Stimulated activated CD4-positive, alpha-beta T cell treated with anti-CD3 and anti-CD28 coated beads, Interleukin-1b, Interleukin-23, amount 100 ng/mL, for 48 hours (primary cell): ENCODE measurements at places on chromosomes 4 and X.

GRCh38 chr4:81146466-81146865 lies 68.6 kb downstream of the PRKG2 start:
- no peak for DNase-seq

- DNase-seq = no peak
Measured at GRCh38 chr4:150072906-150073714, 5.1 kb upstream of the DCLK2 start.

DNA sequence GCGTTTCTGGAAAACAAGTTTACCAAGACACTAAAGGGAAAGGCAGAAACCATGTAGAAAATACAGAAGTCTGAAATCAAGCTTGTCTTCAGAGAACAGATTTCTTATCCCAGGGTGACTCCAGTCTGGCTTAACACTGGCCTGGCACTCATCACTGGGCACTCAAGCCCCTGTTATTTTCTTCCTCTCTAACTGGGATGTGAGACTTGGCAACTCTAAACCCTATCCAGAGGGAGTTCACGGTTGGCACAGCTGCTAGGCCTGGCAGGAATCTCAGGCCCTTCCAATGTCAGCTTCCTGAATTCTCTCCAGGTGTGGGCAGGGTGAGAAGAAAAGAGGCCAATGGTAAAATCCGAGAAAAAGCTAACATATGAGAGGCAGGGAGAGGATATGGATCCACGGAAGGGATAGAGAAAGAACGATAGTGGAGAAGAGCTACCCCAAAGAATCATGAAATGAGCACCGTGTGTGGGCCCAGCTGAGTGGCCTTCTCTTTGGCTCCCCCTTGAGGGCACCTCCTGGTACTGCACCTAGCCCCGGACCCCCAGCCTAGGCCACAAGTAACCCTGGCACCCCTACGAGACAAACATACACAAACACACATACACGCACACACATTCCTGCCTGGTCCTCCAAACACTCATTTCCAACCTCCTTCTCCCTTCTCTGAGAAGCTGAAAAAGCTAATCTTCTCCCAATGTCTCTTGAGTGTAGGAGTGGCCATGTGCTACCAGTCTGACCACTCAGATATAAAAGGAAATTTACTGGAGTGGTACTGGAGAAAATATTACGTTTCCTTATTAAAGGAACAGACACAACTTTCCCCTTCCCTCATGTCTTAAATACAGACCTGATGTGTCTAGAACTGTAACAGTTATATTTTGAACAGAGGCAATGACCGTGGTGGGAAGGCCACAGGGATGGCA lies 16.6 kb upstream of the PTCHD1 start:
- DNase-seq = peak; percentile 8

DNA sequence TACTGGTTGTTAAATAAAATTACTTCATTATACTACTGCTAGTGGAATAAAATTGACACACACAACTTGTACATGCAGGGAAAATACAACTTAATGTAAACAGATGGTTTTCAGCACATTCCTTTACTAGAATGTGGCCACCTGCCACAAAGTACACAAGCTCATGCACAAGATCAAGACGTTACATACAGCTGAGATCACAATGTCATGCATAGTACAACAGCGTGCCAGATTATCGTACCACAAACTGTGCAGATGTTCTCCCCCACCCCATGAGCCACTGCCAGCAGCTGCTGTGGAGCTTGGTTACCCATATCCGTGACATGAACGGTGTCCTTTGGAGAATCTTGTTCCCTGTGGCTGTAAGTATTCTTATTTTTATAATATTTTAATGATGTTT lies 27.7 kb downstream of the FBXO8 start:
- no peak for DNase-seq
